ENCODE measurements at places on chromosomes 16 and 17.

DNA sequence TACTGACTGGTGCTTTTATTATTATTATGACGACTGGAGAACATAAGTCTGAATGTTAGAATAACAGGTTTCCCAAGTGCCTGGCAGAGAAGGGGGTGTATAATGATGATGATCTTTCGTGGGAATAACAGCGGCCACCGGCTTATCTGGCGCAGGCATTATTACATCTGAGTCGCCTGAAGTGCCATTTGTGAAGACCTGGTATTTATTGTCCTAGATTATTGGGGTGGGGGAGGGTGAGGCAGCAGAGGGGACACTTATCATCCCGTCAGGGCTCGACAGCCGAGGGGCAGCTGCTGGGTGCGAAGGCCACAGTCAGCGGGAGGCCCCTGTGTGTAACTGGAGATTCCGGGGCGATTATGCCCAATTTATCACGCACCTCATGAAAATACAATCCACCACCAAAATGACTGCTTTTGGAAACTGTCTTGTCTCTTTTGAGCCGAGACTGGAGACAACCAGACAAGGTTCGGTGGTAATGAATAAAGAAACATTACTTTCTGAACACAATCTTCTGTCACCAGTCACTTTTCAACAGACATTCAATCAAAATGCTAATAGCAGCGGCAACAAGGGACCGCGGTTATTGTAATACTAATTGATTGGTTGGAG, 199.3 kb downstream of the CCDC182 start:
- no peak for DNase-seq

- no peak for DNase-seq
These were observed 29.5 kb upstream of the CREBBP start for GRCh38 chr16:3909791-3910583.

DNA sequence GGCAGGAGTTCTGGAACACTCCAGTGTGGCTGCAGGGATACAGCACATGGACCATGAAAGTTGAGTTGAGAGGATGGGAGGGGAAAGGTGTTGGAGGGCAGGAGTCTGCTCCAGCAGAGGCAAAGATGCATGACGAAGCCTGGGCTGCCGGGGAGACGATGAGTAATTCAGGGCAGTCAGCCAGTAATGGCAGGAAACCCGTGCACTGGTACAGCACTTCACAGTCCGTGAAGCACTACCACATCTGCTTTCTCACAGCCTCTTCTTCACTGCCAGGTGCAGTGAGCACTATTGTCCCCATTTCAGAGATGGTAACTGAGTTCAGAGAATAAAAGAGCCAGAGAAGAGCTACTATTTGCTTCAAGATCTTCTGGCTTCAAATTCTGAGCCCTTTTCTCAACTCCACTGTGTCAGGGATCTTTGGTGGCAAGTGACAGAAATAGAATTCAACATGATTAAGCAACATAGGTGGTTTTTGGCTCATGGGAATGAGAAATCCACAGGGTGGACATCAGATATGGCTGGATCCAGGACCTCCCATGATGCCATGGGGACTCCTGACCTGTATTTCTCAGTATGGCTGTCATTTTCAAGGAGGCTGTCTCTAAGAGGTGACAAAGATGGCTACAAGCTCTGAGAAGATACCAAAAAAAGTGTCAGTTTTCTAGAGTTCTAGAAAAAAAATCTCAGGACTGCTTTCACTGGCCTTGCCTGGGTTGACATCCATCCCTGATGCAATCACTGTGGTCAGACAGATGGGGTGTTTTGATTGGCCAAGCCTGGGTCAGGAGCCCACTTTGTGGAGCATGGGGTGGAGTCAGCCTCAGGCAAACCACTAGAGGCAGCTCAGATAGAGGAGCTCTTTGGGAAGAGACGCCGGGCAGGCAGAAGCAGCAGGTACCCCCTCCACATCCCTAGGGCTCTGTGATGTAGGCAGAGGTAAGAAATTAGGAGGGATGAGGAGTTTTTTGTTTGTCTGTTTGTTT, 24.7 kb downstream of the IL21R start:
- no peak for DNase-seq

- DNase-seq: no peak
These were observed 1.4 kb upstream of the CASKIN1 start for GRCh38 chr16:2197765-2198164.

- DNase-seq: no peak
These were observed 21.6 kb downstream of the ITPRIPL2 start for GRCh38 chr16:19135201-19135842.

DNA sequence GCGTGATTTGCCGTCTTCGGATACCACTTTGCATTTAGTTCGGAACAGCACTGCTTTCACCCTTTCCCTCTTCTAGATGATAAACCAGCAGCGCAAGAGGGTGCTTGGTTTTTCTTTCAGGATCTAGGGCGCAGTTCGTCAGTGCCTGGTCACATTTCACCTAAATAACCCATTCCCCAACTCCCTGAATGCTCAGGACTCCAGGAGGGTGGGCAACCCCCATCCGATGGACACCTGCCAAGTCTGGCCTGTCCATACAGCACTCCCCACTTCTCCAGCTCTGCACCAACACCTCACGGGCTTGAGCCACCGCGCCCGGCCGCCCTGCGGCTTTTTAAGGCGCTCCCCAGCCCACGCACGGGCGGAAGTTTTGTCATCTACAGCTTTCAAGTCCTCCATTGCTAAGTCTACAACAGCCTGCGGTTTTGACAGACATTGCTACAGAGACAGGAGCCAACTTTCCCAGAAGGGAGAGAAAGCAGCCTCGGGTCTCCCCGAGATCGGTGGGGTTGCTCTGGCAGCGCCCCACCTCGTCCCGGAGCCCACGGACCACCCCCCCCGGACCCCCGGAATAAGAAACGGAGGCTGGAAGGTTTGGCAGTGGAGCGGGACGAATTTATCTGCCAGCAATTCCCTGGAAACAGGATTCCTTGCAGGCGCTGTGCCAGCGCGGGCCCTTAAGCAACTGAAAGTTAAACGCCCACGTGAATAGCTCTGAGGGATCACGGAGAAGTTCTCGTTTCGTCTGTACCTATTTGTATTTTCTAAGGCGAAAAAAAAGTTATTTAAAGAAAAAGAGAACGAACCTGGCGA, 38.6 kb upstream of the SLFN13 start:
- no peak for DNase-seq

- DNase-seq: no peak
These were observed at the start of gene PYY for GRCh38 chr17:43953746-43954145. TSS of gene PYY (minus strand) at chr17:43953940. CDS start at chr17:43953483, 457 bp downstream.

DNA sequence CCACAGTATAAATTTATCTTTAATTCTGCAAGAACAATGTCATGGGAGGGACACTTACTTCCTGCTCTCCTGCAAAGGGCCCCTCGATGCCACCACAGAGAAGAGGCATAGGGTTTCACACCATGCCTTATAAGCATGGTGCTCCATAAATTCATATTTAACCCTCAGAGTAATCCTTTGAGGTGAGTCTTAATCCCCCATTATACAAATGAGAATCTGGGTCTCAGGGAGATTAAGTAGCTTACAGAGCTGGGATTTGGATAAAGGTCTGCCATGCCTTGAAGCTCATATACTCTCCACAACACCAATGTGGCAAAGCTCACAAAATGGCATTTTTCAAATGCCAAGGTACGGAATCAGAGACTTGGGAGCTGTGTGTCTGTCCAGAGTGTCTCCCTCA, 268.5 kb upstream of the CCL2 start:
- DNase-seq: no peak

GRCh38 chr17:78905541-78905940, 2.5 kb upstream of the CEP295NL start:
- no peak for DNase-seq

Measured in left hindlimb (tissue), 1 donor.